Left lung (tissue), 14 donors: ENCODE measurements at places on chromosomes 4 and X. TPM values are rescaled to one million over a fixed set of nuclear protein-coding genes. Genes with fewer than 3 reads are reported as not detected.

- DNase-seq: no peak
These were observed 6.9 kb downstream of the CLCN3 start for GRCh38 chr4:169627307-169627706.

- no peak for DNase-seq
These were observed 148.0 kb downstream of the EMCN start for GRCh38 chr4:100369871-100370270.

DNA sequence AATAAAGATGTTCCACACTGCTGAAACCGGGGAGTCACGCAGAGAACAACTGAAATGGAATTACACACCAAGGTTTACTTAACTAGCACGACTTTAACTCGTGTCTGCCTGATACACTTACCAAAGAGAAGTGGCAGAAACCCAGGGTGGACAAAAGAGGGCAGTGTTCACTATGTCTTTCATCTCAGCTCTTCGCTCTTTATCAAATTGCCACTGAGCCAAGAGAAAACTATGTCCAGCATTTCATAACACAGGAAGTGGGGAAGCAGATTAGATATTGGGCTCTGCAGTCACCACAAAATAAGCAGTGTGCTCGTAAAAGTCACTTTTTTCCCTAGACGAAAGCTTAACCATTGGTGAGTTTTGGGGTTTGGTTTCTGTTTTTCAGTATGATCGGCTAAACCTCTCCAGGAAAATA lies 155.7 kb downstream of the CHIC2 start:
- no peak for DNase-seq

GRCh38 chr4:105558277-105558676 lies 5.9 kb downstream of the ARHGEF38 start:
- DNase-seq: no peak

DNA sequence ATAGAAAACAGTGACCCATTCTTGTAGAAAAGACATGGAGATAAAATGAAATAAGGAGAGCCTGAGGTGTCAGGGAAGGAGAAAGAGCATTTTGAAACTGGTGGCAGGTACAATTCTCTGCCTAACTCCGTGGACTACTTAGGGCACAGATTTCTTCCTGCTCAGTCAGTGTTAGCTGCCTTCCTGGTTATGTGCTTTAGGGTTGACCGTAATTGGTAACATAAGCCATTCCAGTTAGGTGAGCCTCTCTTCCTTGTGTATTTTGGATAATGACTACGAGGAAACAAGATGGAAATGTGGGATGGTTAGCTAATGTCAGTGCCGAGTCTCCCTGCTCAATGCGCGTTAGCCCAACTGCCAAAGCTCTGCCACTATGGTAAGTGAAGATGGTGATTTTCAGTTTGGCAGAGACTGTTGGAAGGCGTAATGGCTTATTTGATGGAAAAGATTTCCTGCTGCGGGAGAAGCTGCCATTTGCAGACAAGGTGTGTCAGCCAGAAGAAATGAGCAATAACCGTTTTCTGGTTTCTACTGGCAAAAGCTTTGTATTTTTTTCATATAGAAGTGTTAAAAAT lies 174.1 kb downstream of the CBR4 start:
- DNase-seq: no peak

DNA sequence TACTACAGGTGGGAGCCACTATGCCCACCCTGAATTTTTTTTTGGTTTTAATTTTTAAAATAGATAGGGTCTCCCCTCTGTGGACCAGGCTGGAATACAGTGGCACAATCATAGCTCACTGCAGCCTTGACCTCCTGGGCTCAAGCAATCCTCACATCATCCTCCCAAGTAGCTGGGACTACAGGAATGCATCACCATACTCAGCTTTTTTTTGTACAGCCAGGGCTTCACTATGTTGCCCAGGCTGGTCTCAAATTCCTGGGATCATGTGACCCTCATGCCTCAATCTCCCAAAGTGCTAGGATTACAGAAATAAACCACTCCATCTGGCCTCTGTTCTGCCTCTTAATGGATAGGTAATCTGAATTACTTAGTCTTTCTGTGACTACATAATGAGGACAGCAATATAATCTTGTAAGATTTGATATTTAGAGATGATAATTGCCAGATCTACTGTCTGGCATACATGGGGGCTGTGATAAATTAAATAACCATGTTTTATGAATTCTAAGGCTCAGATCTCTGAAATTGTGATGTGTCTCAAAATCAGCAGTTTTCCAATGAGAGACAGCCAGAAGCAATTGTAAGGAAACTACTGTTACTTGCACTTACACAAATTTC lies 26.7 kb downstream of the PDS5A start:
- no peak for DNase-seq

DNA sequence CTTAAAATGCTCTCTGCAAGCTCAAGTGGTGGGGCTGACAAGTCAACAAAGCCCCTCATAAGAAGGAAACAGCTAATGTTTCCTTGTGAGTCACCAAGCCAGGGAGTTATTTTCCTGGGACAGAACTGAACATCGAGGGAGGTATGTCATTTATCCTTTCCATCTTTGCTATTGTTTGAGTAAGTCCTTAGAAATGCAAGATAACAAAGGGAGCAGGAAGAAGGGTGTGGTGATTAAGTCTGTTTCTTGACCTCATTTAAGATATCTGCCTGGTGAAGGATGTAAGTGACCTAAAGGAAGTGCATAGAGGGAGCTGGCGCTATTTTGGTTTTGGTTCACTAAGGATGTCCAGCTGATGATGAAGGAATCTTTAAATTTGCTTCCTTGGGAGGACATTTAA lies 39.9 kb downstream of the ATG4A start:
- DNase-seq: no peak

DNA sequence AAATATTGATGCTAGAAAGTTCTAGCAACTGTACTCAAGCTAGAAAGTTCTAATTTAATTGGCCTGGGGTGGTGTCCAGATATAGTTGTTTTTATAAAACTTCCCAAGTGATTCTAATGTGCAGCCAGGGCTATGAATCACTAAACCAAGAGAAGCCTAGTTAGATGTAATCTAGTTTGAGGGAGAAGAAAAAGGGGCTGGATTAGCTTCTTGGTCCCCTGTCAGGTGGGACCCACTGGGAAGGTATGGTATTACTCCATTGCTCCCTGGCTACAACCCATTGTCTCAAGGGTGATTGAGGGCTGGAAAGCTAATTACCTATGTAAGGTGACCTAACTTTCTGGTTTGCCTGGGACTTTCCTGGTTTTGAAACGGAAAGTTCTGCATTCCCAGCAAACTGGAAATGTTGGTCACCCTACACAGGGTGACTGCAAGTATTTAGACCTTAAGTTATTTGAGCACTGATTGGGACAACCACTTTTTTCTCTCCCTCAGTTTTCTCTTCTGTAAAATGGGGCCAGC lies 23.9 kb upstream of the MSN start:
- no peak for DNase-seq

- DNase-seq: no peak
These were observed 459.7 kb upstream of the FAT1 start for GRCh38 chr4:187183346-187183745.

GRCh38 chrX:1487401-1487800 lies 34.7 kb upstream of the ASMTL start:
- no peak for DNase-seq

- DNase-seq: no peak
These were observed 34.6 kb upstream of the SLC9A7 start for GRCh38 chrX:46793386-46794143.

DNA sequence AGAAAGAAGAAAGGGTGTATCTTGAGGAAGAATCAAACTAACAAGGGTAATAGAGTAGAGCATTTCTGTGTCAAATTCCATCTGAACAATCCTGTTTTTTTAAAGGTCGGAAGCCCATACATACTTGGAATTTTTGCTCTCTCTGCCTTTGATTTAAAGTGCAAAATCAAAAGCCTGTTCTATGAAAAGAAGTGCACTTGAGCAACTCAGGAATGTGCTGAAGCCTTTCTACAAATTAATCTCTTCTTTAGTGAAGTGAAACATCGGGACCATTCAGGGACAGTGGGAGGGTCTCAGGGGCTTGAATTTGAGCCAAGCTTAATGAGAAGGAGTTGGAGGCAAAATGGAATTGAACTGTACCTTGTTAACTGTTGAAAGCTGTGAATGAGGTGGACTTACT lies 1008.5 kb upstream of the LCORL start:
- DNase-seq: peak; percentile 31

DNA sequence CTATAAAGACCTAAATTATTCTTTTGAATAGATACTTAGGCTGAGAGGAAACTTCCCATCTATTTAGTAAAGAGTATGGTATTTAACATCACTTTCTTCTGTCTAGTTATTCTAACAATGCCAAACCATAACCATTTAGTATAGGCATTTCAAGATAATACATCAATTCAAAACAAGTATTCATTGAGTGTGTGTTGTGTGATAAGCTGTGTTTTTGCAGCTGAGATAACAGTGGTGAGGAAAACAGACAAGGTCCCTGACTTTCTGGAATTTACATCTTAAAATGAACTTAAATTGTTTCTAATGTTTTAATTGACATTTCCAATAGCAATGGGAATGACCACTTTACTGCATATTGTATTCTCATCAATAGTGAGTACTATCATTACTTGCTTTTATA lies 22.4 kb upstream of the TSPAN5 start:
- DNase-seq: no peak

DNA sequence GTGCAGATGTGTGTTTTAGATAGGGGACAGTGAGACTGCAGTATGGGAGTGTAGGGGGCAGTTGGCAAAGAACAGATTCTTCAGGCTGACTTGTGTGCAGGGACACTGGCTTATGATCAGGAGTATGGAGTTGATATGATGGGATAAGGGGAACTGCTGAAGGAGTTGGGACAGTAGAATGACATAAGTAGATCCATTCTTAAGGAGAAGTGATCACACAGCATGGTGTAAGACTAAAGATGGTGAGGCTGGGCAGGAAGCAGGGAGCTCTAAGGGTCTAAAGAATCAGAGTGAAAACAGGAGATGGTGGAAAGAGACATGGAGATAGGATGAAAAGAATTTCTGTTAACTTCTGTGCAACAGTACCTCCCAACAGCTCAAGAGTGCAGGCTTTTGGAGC lies 70.7 kb downstream of the REELD1 start:
- DNase-seq: no peak

- DNase-seq: no peak
These were observed 513.6 kb upstream of the PITX2 start for GRCh38 chr4:111136438-111136837.

GRCh38 chrX:153882086-153882498 lies 3.9 kb downstream of the L1CAM start:
- no peak for DNase-seq

DNA sequence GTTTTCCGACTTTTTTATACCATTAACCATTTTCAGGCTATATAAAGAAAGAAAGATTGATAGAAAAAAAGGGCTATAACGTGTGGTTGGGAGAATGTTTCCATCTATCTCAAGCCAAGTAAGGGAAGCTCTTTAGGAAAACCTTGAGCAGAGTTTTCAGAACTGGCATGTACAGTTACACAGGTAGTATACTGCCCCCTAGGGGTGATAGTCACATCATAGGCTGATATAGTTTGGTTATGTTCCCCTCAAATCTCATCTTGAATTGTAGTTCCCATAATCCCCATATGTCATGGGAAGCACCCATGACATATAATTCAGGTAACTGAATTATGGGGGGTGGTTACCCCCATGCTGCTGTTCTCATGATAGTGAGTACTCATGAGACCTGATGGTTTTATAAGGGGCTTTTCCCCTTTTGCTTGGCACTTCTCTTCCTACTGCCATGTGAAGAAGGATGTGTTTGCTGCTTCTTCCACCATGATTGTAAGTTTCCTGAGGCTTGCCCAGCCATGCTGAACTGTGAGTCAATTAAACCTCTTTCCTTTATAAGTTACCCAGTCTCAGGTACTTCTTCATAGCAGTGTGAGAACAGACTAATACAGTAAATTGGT lies 186.8 kb downstream of the TMA16 start:
- DNase-seq: no peak

- peak; percentile 45 for DNase-seq
These were observed 192.9 kb downstream of the ARHGAP10 start for GRCh38 chr4:147924604-147925412.

DNA sequence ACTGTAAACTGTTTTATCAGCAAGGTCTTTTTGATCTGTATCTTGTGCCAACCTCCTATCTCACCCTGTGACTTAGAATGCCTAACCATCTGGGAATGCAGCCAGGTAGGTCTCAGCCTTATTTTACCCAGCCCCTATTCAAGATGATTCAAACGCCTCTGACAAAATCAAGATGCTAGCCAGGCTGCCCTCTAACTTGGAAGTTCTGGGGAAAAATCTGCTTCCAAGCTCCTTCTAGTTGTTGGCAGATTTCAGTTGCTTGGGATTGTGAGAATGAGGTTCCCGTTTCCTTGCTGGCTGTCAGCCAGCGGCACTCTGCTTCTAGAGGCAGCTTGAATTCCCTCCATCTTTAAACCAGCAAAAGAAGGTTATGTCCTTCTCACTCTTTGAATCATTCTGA lies 34.7 kb downstream of the LUZP4 start:
- DNase-seq: peak; percentile 39

GRCh38 chr4:14254926-14255325 lies 627.4 kb upstream of the BOD1L1 start:
- DNase-seq: no peak

- DNase-seq: no peak
These were observed 4.7 kb upstream of the FAM241A start for GRCh38 chr4:112140536-112140935.

DNA sequence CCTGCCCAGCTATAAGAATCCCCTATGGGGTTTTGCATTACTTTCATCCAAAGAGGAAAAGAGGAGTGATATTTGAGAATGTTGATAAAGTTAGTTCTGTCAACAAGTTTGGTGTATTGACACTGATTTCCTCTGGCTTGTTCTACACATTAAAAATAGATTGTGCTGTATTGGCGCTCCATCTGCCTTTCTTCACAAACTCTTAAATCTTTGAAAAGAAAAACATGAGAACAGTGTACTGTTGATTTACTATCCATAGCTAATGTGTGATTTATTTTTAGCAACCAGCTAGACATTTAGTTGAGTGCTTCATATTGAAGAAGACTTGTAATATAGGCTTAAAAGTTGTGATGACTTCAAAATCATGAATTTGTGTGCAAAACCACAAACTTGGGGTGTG lies 261.2 kb upstream of the ANKRD50 start:
- no peak for DNase-seq

- peak; percentile 31 for DNase-seq
These were observed 168.4 kb upstream of the GK2 start for GRCh38 chr4:79576429-79576753.

DNA sequence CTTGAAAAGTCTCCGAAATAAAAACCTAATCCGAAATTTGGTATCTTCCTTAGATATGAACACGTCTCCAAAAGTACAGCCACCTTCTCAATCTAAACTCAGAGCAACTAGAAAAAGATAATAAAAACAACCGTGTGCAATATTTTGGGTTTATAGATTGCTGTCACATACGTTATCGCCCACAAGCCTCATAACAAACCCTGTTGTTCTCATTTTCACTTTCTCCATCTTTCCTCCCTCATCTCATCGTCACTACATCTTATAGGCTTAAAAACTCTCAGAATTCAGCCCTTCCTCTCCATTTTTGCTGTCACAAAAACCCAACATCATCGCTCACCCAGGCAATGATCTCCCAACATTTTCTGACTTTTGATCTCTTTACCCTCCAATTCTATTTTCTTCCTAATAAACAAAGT lies 448 bp upstream of the SCFD2 start:
- DNase-seq: no peak

Gene SAGE1
- not detected for total RNA-seq

Gene ADGRG4
- total RNA-seq: not detected

Gene CD38
- total RNA-seq: 21.0 TPM

Gene USP26
- not detected for total RNA-seq

Gene FAM53A
- 1.9 TPM for total RNA-seq

Gene PPP1R2C
- total RNA-seq: not detected

Gene GUCY1A1
- total RNA-seq: 78.0 TPM

Gene HS6ST2
- 6.9 TPM for total RNA-seq

Gene TCEAL9
- 55.0 TPM for total RNA-seq

Gene AFM
- not detected for total RNA-seq

Gene PPP4R3C
- total RNA-seq: not detected

Gene MYL5
- 7.8 TPM for total RNA-seq
